ENCODE measurements at places on chromosomes 2 and 18. TPM values are rescaled to one million over a fixed set of nuclear protein-coding genes. Genes with fewer than 3 reads are reported as not detected.

Gene ATP6V1B1
- not detected for total RNA-seq

Gene COL4A3
- not detected for total RNA-seq

Gene GLI2
- total RNA-seq, result under 0.01 TPM

Gene STAMBP
- 10.9 TPM for total RNA-seq

Gene INHA
- total RNA-seq, result not detected

DNA sequence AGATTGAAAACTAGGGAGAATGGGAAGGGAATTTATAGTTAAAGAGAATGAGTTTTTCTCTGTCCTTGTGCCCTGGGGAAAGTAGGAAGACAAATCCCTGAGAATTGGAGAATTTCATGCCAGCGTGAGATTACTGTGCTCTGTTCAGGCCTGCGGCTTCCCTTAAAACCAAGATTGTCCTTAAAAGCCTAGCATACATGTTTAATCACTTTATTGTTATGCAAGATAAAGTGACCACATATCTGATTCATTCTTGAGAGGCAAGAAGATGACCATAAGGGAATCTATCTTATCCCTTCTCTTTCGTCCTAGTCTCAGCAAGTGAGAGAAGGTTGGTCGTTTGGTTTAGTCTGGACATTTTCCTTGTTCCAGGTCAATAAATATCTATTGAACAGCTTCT lies 75.9 kb downstream of the ADCYAP1 start:
- DNase-seq, result no peak
